CD8-positive, alpha-beta T cell (primary cell): ENCODE measurements at places on chromosomes 3 and 15.

DNA sequence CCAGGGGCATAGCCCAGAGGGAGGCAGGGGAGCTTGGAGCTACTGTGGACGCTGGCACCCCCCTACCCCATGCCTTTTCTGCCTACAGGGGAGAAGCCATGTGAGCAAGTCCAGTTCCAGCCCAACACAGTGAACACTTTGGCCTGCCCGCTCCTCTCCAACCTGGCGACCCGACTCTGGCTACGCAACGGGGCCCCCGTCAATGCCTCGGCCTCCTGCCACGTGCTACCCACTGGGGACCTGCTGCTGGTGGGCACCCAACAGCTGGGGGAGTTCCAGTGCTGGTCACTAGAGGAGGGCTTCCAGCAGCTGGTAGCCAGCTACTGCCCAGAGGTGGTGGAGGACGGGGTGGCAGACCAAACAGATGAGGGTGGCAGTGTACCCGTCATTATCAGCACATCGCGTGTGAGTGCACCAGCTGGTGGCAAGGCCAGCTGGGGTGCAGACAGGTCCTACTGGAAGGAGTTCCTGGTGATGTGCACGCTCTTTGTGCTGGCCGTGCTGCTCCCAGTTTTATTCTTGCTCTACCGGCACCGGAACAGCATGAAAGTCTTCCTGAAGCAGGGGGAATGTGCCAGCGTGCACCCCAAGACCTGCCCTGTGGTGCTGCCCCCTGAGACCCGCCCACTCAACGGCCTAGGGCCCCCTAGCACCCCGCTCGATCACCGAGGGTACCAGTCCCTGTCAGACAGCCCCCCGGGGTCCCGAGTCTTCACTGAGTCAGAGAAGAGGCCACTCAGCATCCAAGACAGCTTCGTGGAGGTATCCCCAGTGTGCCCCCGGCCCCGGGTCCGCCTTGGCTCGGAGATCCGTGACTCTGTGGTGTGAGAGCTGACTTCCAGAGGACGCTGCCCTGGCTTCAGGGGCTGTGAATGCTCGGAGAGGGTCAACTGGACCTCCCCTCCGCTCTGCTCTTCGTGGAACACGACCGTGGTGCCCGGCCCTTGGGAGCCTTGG is 5.6 kb downstream of the CIB1 start:
- DNase-seq: no peak

DNA sequence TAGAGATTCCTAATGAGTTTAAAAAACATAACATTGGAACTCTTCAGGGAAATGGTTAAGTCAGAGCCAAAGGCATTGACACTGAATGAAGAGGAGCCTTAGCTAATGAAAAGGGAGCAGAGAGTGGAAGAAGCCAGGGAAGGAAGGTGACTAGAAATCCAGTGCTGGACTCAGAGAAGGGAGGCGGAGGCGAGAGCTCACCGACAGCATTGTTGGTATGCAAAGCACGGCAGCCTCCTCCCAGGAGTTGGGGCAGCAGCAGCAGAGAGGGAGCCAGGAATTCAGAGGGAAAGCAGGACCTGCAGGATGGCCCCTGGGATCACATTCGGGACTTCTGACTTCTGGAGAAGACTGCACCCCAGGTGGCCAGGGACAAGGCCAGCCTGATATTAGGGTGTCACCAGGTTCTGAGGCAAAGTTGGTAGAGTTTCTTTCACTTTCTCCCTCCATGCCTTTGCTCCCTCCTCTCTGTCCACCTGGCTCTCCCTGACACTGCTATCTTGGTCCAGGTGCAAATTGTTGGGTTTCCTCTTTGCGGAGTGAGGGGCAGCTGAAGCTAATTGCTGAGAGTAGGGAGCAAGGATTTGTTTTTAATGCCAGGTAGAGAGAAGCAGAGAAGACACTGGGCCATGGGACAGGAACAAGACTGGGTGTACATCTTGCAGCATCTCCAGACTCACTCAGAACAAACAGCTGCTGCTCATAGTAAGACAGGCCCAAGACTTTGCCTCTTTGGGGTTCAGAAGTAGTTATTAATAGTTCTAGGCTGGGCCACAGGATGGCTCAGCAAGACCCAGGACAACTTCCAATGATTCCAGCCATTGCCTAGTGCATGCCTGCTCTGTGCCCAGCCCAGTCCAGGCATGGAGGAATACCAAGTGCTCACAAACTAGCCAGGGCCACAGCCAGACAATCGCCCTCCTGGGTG is 157.9 kb downstream of the TLE3 start:
- DNase-seq: no peak

DNA sequence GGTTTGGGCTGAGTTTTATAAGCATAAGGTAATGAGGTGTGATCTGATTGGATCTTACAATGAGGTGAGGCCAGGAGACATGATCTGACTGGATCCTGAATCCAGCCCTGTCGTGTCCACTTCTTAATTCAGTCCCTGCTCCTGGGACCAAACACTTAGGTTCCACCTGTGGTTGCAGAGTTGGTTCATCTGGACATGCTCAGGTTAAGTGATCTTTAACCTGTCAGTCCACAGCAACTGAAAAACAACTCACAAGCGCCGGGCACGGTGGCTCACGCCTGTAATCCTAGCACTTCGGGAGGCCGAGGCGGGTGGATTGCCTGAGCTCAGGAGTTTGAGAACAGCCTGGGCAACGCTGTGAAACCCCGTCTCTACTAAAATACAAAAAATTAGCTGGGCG is 679.3 kb upstream of the ALCAM start:
- DNase-seq: no peak

DNA sequence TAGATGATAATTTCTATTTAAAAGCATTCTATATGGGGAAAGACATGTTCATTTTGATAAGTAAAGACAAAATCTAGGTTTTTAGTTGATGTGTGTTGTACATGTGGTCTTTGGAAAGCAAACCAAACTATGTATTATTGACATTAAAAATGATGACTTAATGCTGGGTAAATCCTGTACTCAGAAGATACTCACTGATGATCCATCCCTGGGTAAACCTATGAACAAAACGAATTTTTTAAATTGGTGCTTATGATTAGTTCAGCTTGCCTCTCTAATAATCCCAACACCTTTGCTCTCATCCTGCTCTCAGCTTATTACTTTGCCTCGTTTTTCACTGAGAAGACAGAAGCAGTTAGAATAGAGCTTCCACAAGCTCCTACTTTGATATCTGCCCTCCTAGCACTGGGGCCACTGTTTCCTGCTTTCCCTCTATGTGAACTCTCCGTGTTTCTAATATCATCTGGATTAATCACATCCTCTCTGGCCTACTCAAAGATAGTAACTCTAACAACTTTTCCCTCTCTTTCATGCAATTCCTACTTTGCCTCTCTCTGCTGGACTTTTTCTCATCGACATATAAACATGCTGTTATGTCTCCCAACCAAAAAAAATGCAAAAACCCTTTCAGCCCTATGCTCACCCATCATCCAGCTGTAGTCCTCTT is 29.3 kb downstream of the RARRES1 start:
- DNase-seq: no peak

DNA sequence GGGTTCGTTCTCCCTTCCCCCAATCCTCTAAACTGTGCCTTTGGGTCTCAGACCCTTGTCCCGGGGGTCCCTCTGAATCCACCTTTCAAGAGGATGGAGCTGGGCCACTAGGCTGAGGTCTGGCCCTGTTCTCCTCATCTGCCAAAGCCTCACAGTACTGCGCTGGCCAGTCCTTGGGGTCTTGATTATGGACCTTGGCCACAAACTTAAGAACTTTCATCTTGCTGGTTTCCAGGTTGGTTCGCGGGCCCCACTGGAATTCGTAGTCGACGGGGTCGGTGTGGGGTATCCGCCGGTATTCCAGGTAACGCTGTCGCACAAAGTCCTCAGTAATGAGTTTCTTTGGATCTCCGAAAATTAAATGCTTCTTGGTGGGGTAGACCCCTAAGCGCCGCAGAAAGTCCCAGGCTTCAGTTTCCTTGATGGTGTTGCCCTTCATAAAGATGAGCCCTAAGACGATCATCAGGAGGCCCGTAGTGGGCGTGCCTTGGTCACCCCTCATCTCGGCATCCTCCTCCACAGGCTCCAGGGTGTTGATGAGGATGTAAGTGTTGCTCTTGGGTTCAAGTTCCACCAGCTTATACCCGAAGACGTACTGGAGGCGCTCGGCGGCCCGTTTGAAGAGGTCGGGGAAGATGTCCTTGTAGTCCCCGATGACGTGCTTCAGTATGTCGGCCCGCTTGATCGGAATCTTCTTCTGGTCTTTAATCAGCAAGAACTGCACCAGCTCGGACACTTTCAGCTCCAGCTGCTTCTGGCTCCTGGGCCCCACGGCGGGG is 727 bp downstream of the NSMCE3 start:
- DNase-seq: peak; percentile 21

DNA sequence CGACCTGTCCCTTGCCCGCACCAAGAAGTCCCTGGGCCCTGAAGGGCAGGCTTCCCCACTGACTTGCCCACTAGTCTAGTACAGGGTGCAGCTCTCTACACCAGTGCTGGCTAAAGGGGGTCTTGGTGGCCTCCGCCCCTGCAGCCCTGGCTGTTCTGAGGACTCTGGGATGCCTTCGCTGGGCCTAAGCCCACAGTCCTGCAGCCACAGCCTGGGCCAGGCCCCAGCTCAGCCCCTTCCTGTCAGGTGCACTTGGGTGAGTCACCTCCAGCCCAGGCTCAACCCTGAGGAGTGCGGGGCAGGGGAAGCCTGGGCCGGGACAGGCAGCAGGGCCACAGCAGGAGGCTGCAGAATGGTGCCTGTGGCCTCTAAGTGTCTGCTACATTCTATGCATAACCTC is 971 bp downstream of the C3orf22 start:
- DNase-seq: no peak

DNA sequence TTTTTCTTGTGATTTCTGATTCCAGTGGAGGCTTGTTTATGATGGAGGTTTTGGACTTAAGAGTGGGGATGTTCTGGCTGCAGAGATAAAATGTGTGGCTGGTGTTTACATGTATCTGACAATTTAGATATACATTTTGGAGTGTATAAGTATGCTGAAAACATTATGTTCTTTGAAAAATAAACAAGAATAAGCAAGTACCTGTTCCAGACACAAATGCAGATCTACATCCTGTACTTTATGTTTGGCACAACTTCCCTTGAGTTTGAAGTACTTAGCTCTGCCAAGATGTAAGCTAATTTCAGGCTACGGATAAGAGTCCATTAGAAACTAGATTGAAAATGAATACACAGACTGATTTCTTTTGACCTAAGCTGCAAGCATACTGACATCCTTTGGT is 277.2 kb downstream of the CHST2 start:
- DNase-seq: no peak

DNA sequence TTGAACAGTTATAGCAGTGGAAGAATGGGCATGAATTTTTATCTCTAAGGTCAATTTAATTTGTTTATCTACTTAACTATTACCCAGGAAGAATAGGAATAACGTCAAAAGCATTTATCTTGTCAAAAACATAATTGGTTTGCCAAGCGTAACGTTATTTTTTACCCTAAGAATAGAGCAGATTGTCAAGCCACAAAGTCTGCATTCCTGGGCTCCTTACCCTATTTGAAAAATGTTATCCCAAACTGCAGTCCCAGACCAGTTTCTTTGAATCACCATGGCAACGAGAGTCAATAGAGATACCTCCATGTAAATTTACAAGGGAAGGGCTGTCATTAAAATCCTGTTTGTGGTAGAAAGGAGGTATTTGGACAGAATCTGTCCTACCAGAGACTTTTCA is 61.1 kb downstream of the CPNE4 start:
- no peak for DNase-seq

DNA sequence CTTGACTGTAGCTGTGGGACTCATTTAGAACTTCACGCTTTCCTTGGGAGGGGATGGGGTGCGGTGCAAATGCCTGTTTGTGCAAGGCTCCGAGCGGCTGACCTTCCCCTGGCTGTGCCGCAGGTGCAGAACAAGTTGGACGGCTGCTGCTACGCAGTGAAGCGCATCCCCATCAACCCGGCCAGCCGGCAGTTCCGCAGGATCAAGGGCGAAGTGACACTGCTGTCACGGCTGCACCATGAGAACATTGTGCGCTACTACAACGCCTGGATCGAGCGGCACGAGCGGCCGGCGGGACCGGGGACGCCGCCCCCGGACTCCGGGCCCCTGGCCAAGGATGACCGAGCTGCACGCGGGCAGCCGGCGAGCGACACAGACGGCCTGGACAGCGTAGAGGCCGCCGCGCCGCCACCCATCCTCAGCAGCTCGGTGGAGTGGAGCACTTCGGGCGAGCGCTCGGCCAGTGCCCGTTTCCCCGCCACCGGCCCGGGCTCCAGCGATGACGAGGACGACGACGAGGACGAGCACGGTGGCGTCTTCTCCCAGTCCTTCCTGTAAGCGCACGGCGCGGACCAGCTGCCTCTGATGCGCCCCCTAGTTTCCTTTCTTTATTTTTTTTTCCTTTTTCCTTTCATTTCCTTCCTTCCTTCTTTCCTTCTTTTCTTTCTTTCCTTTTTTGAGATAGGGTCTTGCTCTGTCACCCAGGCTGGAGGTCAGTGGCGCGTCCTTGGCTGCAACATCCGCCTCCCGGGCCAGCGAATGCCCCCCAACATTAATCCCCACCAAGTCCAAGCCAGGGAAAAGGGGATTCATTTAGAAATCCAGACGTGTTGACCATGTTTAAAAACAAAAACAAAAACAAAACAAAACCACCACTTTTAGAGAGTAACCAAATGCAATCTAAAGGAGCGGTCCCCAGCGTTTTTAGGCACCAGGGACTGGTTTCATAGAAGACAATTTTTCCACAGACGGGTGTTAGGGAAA is 42.7 kb downstream of the EIF2AK4 start:
- no peak for DNase-seq
